ENCODE measurements at places on chromosomes 4 and X.

GRCh38 chr4:137861682-137862081, 329.4 kb upstream of the PCDH18 start:
- DNase-seq, result peak; percentile 24

GRCh38 chr4:69713593-69713992, 46.8 kb downstream of the SULT1B1 start:
- no peak for DNase-seq

DNA sequence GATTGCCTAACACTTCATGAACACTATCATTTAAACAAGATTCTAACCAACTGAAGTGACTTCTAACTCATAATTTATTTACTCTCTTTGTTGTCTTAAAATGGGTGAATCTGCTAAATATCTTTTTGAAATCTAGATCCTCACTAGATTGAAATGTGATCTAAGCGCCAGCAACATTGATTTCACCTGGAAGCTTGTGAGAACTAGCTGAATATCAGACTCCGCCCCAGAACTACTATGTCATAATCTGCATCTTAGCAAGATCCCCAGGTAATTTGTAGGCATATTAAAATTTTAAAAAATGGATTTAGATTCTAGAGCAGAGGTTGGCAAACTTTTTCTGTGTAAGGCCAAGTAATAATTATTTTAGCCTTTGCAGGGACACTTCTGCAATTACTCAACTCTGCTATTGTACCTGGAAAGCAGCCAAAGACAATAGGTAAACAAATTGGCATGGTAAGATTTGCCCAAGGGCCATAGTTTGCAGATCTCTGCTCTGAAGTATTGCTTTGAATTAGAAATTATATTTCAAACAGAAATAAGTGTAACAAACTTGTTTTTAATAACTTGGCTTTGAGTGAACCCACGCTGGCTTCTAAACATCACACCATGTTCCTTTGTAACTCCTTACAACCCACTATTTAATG, 121.5 kb downstream of the REELD1 start:
- no peak for DNase-seq

GRCh38 chr4:6308899-6309643, 39.4 kb downstream of the WFS1 start:
- DNase-seq, result no peak

DNA sequence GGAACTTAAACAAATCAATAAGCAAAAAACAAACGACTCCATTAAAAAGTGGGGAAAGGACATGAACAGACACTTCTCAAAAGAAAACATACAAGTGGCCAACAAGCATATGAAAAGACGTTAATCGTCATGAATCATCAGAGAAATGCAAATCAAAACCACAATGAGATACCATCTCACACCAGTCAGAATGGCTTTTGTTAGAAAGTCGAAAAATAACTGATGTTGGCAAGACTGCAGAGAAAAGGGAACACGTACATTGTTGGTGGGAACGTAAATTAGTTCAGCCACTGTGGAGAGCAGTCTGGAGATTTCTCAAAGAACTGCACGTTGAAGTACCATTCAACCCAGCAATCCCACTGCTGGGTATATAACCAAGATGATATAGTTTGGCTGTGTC, 23.7 kb downstream of the NEUROG2 start:
- no peak for DNase-seq

DNA sequence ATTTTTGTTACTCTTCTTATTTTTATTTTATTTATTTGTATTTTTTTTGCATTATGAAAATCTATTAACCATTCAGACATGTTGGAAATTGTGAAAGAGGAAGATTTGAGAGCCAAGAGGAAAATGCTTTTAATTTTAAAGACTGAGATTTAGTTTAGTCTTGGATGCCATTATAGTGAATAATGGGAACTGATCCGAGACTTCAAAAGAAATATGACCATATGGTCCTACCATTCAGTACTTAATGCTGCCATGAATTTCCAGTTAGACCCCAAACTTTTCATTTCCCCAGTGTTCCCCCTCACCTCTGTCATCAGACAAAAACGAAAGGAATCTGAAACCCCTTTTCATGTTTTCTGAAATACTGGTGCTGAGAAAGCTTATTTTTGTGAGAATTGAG, 95.5 kb downstream of the TENM3 start:
- DNase-seq, result no peak

- no peak for DNase-seq
Observed at GRCh38 chrX:68684919-68685304, 37.4 kb downstream of the STARD8 start.

GRCh38 chr4:153988492-153989363, 199.8 kb upstream of the SFRP2 start:
- no peak for DNase-seq

Measured in NCI-H1694 treated with DMSO at 0.1 percent for 48 hours (cell line).